ENCODE measurements at places on chromosomes 6 and 20. TPM values are rescaled to one million over a fixed set of nuclear protein-coding genes. Genes with fewer than 3 reads are reported as not detected.

EDN3 gene
- total RNA-seq = 0.25 TPM

GRCh38 chr6:41546866-41547798, 951 bp downstream of the FOXP4 start:
- H3K4me1 ChIP-seq = peaks cover 53% of the 10 kb centered on the region
- H3K27ac ChIP-seq = peak overlapping the region; percentile 57
- H3K27me3 ChIP-seq = peaks cover 83% of the 10 kb centered on the region
- H3K36me3 ChIP-seq = no peaks in the 10 kb centered on the region
- H3K4me3 ChIP-seq = peak overlapping the region; percentile 90

DNA sequence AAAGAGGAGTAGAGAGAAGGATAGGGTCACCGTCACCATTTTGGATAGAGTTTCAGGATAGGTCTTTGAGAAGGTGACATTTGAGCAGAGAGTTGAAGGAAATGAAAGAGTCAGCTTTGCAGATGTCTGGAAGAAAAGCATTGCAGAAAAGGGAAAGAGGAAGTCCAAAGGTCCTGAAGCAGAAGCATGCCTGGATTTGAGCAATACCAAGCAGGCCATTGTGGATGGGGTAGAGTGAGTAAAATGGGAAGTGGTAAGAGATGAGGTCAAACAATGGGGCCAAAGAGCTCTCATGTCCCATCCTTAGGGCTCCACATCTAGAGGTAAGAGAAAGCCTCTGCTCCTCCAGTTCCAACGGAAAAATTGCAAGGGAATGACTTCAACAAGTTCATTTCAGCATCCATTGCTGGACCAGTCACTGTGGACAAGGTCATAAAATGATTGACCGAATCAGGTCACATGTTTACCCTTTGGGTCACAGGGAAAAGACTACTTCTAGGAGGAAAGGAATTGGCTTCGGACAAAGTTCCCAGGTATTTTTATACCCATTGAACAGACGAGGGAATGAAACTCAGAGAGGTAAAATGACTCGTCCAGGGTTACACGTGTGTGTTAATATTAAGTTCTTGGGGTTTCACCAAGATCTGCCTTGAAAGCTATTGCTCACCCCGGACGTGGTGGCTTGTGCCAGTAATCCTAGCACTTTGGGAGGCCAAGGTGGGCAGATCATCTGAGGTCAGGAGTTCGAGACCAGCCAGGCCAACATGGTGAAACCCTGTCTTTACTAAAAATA, 6.6 kb upstream of the SAMHD1 start:
- H3K27me3 ChIP-seq = no peaks in the 10 kb centered on the region
- DNase-seq = no peak
- H3K27ac ChIP-seq = no peak overlapping the region

RAET1E gene
- total RNA-seq = not detected

DNA sequence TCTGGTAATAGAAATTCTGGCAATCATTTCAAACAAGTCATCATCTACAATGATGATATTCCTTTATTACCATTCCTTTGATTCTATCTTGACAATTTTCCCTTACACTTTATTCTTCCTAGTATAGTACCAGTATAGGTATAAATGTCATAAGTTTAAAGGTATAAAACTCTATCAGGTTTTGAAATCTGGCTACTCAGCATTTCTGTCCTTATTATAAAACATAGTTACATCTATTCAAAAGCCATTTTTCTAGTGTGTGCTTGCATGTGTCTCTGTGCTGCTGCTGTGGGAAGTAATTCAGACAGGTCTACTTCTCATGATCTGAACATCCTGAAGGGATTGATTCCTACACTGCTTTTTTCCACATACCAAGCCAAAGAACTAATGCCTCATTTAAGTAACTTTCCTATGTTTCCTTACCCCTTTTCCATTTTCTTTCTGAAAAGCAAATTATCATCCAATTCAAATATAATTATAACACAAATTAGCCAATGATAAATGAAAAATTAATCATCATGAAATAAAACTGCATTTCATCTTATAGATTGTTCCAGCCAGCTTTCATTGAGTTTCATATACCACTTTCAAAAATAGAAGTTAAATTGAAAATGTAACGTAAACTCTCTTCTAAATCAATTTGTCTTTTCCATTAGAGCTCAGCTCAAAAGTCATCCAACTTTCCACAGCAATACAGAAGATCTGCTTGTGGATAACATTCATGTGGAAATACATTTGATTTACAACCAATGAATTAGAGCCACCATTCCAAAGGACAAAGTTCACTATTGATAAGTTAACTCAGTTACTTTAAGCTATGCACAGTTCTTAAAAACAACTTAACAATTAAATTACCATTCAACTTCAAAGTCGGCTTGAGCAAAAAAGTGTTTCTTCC, 35.9 kb downstream of the COL12A1 start:
- H3K36me3 ChIP-seq = no peaks in the 10 kb centered on the region
- H3K27ac ChIP-seq = no peak overlapping the region
- H3K4me3 ChIP-seq = no peak overlapping the region
- H3K4me1 ChIP-seq = peaks cover 15% of the 10 kb centered on the region
- no peaks in the 10 kb centered on the region for H3K27me3 ChIP-seq
- DNase-seq = no peak

TFAP2D gene
- not detected for total RNA-seq

GRCh38 chr20:33947709-33948295, 45.9 kb upstream of the RALY start:
- H3K27ac ChIP-seq = peak overlapping the region; percentile 69
- no peaks in the 10 kb centered on the region for H3K4me1 ChIP-seq
- no peaks in the 10 kb centered on the region for H3K27me3 ChIP-seq

GLP1R gene
- total RNA-seq = 1.8 TPM
